Stimulated activated naive CD4-positive, alpha-beta T cell treated with Interleukin-2 at 50 U/mL for 16 hours (primary cell): ENCODE measurements at places on chromosomes 6 and 20.

- no peak for DNase-seq
These were observed 133.0 kb downstream of the JARID2 start for GRCh38 chr6:15378866-15379265.

DNA sequence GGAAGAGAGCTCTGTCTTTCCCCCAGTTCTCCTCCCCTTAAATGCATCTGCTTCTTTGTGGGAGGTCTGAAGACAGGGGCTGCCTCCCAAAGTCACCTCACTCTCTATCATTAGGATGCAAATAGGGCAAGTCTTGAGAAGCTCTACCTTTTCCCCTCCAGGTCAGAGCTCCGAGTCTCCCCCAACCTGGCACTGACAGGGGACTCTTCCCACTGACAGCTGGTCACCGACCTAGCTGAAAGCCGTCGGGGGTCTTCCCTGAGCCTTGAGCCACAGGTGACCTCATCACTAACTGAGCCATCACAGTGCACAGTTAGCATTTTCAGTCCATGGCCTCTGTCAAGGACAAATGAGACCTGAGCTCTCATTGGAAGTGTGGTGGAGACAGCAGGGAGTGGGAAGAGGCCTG, 386.7 kb downstream of the HACE1 start:
- DNase-seq: no peak

- no peak for DNase-seq
These were observed 101.0 kb downstream of the NRN1 start for GRCh38 chr6:5905431-5906339.

- DNase-seq: no peak
These were observed 166.3 kb upstream of the SULF2 start for GRCh38 chr20:47951521-47951971.

DNA sequence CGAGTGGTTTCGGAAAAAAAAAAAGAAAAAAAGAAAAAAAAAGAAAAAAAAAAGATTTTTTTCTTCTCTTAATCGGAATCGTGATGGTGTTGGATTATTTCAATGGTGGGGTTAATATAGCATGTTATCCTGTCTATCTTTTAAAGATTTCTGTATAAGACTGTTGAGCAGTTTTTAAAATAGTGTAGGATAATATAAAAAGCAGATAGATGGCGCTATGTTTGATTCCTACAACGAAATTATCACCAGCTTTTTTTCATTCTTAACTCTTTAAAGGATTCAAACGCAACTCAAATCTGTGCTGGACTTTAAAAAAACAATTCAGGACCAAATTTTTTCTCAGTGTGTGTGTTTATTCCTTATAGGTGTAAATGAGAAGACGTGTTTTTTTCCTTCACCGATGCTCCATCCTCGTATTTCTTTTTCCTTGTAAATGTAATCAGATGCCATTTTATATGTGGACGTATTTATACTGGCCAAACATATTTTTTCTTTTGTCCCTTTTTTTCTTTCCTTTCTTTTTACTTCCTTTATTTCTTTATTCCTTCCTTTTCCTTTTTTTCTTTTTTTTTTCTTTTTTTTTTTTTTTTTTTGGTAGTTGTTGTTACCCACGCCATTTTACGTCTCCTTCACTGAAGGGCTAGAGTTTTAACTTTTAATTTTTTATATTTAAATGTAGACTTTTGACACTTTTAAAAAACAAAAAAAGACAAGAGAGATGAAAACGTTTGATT, 3.6 kb downstream of the SOX4 start:
- DNase-seq: no peak

GRCh38 chr6:137136065-137136464, 37.4 kb downstream of the IL22RA2 start:
- no peak for DNase-seq

GRCh38 chr6:95599706-95600105, 22.4 kb downstream of the MANEA start:
- no peak for DNase-seq

DNA sequence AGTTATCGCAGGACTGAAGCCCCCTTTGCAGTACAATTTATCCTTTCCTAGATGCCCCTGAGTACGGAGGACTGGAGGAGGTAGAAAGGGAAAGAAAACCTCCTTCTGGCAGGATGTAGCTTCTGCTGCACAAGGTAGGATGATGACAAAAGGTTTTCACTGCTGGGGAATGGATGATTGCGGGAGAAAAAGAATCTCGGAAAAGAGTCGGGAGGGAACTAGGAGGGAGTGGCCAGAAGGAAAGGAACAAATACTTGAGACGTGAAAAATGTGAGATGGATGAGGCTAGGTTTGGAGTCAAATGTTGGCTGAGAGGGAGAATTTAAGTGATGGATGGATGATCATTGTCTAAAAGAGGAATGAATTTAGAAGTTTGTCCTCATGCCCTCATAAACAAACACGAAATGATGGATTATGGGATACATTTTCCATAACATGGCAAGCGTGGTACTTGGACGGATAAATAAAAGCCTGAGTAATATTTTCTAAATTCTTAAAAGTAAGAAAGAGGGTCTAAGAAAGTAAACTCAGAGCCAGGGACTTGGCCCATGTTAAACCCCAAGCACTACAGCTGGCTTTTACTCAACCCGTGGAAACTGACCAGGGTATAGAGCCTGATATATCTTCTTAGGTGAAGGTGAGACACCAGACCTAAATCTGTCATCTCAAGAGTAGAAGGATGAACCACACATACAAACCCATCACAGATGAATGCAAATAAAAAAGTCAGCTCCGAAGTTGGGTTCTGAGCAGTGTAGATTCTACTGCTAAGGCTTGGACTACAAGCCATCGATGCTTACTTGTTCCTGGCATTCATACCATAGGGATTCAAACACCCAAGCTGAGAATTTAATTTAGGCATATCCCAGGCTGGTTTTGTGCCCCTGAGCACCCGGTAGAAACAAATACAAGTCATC, 72.4 kb downstream of the HFE start:
- no peak for DNase-seq

GRCh38 chr20:59144179-59144830, 19.3 kb upstream of the ZNF831 start:
- peak; percentile 50 for DNase-seq

- DNase-seq: peak; percentile 92
These were observed 305.3 kb downstream of the CLIC5 start for GRCh38 chr6:45710304-45710821.

- peak; percentile 90 for DNase-seq
These were observed at the start of gene FAM50B for GRCh38 chr6:3848925-3849605. TSS of gene FAM50B (plus strand) at chr6:3849373. CDS start at chr6:3849812, 439 bp downstream.

- DNase-seq: no peak
These were observed 46.2 kb downstream of the HACE1 start for GRCh38 chr6:104813552-104813951.

DNA sequence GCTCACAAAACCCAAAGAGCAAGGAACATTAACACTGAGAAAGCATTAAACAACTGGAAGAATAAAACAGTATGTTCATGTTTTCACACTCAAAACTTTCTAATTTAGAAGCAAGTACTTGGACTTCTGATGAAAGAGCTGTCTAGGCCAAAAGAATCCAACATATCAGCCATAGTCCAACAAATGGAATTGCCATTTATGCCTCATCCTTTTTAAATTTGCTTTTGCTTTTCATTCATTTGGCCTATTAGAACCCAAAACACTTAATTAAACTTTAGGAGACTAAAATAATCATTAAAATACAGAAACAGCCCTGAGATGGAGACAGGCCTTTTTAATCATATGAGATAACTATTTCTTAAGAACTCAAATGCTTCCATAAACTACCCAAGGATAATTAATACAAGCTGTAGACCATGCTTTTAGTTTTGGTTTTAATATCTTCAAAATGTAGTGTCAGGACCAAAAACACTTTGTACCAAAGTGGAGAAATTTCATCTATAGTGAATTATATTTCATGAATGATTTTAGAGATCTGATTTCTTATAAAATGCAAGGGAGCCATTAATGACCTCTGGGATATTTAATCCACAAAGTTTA, 166.5 kb downstream of the KIF6 start:
- no peak for DNase-seq

DNA sequence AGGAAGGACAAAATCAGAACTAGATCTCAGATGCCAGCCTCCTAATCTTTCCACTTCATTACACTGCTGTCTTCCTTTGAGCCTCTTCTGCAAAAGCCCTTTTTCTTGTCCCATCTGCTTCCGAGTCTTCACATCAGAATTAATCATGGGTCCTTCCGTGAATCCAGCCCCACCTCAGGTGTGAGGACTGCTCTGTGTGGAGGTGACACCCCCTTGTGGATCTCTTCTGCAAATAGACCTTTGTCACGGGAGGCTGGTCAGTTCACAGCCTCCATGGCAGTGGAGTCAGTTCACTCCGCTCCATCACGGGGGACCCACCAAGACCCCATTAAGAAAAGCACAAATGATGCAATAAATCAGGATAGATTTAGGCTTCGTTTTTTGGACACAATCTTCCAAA, 171.1 kb downstream of the ADAT2 start:
- DNase-seq: no peak

GRCh38 chr6:75666592-75666991, 64.9 kb downstream of the SENP6 start:
- DNase-seq: no peak

GRCh38 chr6:122484760-122485159, 13.2 kb upstream of the SERINC1 start:
- DNase-seq: no peak

DNA sequence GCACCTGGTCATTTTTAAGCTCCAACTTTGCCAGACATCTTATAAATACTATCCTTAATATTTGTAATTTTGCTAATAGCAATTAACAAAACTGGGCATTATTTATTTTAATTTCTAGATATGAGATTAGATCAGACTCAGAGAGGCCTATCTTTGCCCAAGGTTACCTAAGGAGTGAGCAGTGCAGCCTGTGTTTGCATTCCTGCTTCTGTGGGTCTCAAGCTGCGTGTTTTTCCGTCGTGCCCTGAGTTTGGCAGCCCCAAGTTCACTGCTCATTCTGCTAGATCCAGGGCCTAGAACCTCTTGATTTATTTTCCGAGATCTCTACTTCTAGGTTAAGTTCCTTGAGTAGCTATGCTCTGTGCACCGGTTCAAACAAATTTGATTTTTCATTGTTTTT, 11.0 kb upstream of the ADGRG6 start:
- no peak for DNase-seq

GRCh38 chr20:8670893-8671215, 398.0 kb upstream of the PLCB4 start:
- no peak for DNase-seq

GRCh38 chr20:23419995-23420901, 1.0 kb downstream of the NAPB start:
- DNase-seq: peak; percentile 32

DNA sequence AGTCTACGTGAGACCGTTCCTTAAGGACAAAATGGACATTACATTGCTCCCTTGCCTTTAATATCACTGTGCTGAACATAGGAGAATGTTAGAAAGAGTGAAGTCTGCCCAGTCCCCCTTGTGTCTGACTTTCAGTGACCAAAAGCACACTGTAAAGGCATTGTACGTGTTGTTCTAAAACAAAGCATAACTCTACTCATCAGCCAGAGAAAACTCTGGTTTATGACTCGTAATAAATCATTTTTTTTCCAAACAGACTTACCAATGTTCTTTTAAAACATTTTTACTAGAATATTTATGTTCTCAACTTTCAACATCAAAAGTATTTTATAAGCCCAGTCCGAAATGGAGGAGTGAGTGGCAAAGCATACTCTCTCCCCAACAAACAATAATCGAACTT, 262.5 kb downstream of the GJA1 start:
- no peak for DNase-seq

DNA sequence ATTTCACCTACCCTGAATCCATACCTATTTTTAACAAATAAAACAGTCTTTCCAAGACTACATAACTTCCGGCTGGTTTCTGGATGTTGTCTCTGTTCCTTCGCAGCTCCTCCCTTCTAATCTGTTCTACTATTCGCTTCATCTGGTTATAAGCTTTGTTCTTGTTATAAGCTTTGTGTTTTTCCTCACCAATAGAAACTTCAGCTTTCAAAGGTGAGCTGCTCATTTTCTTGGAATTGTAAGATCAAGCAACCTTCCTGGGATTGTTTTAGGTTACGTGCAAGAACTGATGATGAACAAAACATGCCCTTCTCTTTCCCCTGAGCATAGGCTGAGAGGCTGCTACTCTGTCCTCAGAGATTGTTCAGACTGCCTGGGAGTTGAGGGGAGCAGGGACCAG, 2.1 kb downstream of the GFOD1 start:
- no peak for DNase-seq

GRCh38 chr6:132070356-132070755, 119.2 kb upstream of the CCN2 start:
- DNase-seq: no peak

- no peak for DNase-seq
These were observed 152.3 kb downstream of the ZFAND3 start for GRCh38 chr6:37971711-37972390.

DNA sequence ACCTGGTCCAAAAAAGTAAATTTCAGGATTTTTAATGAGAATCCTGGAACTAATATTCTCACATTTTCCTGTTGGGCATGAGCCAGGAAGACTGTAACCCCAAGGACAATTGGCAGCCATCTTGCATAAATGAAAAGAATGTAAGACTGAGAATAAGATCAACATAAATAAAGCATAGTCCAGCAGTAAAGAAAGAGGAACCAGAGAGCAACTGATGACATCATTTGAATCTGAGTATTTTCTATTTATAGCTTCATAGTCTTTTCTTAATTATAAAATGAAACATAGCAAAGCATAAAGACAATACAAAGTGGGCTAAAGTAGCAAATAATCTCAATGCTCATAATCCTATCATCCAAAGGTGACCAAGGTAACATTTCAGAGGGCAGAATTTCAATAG, 26.6 kb upstream of the FBXL4 start:
- no peak for DNase-seq

DNA sequence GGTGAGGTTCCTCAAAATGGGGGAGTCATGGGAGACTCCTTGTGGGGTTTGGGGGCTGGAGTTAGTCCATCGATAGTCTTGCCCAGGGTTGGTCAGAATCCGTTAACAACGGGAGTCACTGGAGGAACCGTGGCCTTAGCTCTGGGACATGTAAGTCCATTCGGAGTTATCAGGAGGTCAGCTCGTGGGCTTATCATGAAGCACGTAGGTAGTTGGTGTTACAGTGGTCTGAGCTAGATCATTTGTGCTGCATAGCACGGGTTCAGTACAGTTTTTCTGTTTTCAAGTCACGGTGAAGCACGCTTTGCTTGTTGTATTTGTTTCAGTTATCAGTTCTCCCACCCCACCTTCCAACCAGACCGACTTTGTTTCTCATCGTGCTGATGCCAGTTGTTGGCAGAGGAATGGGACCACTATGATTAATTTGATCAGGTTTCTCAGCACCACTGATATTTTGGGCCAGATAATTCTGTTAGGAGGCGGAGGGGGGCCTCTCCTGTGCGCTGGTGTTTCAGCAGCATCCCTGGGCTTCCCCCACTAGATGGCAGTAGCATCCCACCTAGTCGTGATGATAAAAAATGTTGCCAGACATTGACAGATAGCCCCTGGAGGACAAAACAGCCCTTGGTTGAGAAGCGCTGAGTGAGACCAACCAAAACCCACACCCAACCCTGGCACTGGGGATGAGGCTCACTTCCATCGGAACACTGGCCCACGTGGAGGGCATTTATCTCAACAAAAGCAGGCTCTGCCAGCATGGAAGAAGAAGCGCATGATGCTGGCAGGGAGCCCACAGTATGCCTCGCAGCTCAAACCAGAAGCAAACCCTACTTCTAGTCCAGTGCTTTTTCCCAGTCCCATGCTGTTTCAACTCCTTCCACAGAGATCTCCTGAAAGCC, 2.2 kb upstream of the APMAP start:
- peak; percentile 74 for DNase-seq

- no peak for DNase-seq
These were observed 5.4 kb downstream of the CTSZ start for GRCh38 chr20:59001449-59002171.

- DNase-seq: no peak
These were observed 820 bp upstream of the TREML2 start for GRCh38 chr6:41201764-41202173.

GRCh38 chr6:3651698-3652229, 99.7 kb downstream of the PXDC1 start:
- DNase-seq: no peak
